ENCODE measurements at places on chromosomes 12 and 14.
A peak's percentile ranks its signal among the peaks of the same experiment; 100 is the strongest.

DNA sequence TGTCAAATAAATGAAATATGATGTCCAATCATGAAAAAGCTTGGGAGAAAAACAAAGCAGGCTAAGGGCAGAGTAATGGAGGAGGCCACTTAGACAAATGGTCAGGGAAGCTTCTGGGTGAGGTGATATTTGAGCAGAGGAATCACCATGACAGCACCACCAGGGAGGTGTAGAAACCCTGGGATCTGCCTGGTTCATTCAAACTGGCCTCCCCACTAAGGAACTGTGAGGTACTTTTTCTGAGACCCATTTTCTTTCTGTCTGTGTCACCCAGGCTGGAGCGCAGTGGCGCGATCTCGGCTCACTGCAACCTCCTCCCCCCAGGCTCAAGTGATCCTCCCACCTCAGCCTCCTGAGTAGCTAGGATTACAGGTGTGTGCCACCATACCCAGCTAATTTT lies 7.8 kb upstream of the SSH1 start:
- DNase-seq: no peak

GRCh38 chr12:55713721-55714120 lies 2.1 kb upstream of the BLOC1S1 start:
- DNase-seq: no peak

GRCh38 chr14:42921901-42922300 lies 1315.2 kb downstream of the LRFN5 start:
- no peak for DNase-seq

GRCh38 chr12:42094277-42094676 lies 50.4 kb downstream of the GXYLT1 start:
- DNase-seq: no peak

DNA sequence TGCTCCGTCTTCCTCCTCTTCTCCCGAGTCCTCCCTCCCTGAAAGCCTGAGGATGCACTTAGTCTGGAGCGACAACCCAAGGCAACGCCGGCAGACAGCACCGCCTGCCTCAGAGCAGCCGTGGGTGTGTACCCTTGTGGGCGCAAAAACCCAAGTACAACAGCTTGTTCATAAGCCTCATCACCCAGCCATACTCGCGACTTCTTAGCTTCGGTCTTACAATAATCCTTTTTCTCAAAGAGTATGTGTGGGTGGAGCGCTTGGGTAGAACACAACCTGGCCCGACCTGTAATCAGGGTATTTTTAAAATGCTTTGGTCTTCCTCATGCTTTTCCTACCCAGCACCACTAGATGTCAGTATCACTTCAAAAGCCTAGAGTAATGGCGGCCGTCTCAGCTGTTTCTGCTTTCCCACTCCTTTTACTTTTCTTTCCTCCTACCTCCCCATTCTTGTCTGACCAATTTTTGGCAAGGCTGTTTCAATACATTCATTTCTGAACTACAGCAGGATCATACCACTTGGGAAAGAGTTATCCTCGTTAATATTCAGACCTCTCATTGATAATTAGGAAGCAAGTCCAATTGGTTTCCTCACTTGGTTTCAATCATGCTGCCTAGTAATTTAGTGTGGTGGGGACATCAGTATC lies 198.9 kb downstream of the EPS8 start:
- no peak for DNase-seq

- DNase-seq: no peak
These were observed 141.5 kb downstream of the KIF21A start for GRCh38 chr12:39301422-39301821.

DNA sequence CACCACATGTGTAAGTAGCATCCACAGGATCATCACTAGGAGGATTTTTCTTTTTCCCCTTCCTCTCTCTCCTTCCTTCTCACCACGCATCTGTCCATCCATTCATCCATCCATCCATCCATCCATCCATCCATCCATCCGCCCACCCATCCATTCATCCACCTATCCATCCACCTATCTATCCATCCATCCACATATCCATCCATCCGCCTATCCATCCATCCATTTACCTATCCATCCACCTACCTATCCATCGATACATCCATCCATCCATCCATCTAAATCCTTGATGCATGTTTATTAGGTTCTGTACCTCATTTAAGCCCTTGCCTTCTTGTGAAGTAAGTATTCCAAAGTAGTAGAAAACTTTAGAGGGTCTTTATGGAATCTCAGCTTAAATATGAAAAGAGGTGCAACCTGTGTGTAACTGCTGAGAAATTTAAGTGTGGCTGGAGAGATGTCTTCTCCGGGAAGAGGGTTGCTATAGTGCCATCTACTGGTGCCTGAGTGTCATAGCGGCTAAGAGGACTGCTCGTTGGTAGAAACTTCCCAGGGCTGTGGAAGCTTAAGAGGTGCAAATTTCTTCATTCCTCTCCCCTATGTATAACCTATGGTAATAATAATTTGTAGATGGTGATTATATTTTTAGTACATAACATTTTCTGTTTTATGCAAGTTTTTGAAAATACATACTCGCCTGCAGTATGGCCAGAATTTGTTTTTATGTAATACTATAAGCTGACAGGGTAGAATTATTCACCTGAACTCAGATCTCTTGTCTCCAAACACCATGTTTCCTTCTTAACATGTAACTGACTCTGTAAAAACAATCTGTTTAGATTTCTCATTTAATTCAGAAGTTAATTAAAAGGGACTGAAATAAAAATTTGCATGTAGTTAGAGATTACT lies 46.0 kb downstream of the MYO1H start:
- peak; percentile 31 for DNase-seq

DNA sequence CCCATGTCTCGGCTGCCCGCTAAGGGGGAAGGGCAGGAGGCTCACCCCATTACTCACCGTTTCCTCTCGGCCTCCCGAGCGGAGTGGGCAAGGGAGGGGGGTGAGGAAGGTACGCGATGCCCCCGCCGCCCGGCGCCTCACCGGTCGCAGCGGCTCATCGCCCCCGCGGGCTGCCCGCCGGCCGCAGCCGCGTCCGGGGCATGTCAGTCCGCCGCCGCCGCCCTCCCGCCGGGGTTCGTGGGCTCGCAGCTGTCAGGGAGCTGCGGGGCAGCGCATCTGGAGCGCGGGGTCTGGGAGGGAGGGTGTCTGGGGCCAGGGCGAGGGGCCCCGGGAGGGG lies 461 bp downstream of the SLC8A3 start:
- DNase-seq: no peak

GRCh38 chr12:23684121-23684520 lies 265.3 kb downstream of the SOX5 start:
- no peak for DNase-seq

GRCh38 chr12:29160230-29160629 lies 11.2 kb downstream of the FAR2 start:
- DNase-seq: no peak

GRCh38 chr12:124107351-124107750 lies 134.3 kb downstream of the ZNF664 start:
- DNase-seq: no peak

- no peak for DNase-seq
These were observed 229.8 kb downstream of the ALX1 start for GRCh38 chr12:85509857-85510256.

DNA sequence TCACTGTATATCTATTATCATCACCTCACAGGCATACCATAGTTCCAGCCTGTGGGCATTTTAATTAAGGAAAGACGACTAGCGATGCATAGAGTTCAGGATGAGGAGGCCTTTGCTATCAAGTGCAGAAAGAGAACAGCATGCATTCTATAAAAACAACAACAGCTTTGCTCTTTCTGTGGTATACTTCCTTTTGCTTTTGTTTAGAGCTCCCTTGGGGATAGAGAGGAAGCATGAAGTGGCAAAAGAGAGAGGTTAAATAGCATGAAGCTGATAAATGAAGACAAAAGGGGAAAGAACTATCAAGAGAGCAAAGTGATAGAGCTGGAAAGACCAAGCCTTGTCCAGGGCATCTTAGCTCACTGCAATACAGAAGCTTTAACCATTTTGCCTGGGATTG lies 23.5 kb downstream of the IFNG-AS1 start:
- no peak for DNase-seq

DNA sequence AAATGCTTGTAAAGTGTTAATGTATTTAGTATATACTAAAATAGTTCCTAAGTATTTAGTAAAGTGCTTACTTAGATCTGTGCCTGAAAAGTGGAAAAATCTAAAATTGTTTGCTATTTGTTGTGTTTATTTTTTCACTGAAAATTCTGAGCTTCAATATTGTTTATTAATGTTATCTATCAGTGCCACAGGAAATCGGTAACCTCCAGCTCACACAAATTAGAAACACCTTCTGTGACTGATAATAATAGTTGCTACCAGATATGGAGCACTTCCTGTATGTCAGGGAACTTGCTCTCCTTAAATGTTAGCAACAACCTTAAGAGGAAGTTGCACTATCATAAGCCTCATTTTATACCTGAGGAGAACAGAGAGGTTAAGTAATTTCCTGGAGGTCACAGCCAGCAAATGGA lies 723 bp upstream of the LRP10 start:
- DNase-seq: no peak

- no peak for DNase-seq
These were observed 134.8 kb upstream of the ARHGAP5 start for GRCh38 chr14:31942166-31942841.

GRCh38 chr12:85007836-85008235 lies 28.2 kb downstream of the TSPAN19 start:
- DNase-seq: no peak

Data from CMK (cell line).